ENCODE measurements at places on chromosomes 16 and 17.
A peak's percentile ranks its signal among the peaks of the same experiment; 100 is the strongest.

- DNase-seq: no peak
These were observed 97.0 kb downstream of the CYLD start for GRCh38 chr16:50838885-50839284.

GRCh38 chr16:75229172-75230031 lies 10.6 kb downstream of the CTRB1 start:
- no peak for DNase-seq

DNA sequence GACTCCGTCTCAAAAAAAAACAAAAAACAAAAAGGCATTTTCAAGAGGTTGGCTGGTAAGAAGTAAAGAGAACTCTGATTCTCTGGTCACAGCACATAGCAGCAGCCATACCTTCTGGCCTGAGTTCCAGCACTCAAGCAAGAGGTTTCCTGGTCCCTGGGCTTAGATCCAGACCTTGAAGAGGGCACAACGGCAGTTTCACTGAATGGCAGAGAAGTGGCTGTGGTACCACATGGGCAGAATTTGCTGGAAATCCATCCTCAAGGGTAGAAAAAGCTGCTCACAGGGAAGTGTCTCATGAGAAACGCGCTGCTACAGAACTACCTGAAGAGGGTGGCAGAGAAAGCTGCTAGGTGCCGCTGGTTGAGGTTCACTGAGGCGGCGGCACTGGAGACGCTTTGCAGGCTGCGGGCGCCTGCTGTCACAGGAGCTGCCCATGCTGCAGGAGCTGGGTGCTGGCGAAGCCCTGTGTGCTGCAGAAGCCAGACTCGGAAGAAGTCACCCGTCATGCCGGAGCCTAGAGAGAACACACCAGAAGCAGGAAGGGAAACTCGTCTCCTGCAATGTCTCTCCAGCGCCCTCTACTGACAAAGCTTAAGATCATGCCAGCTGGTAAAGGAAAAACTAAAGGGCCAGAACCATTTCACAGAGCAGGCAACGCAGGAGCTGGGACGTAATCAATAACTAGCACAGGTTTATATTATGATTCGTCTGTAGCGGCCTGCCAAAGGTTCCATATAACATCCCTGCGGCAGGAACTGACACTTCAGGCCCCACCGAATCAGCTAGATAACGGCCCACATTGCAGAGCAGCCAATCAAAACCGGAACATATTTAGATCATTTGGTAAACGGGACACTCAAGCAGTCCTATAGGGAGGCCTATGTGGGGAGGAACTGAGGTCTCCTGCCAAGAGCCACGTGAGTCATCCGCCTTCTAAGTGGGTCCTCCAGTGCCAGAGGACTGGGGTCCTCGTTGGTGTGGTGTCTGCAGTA lies 5.4 kb upstream of the ZNF213 start:
- DNase-seq: peak; percentile 90

GRCh38 chr17:44293509-44294226 lies 14.7 kb upstream of the RUNDC3A start:
- DNase-seq: no peak

DNA sequence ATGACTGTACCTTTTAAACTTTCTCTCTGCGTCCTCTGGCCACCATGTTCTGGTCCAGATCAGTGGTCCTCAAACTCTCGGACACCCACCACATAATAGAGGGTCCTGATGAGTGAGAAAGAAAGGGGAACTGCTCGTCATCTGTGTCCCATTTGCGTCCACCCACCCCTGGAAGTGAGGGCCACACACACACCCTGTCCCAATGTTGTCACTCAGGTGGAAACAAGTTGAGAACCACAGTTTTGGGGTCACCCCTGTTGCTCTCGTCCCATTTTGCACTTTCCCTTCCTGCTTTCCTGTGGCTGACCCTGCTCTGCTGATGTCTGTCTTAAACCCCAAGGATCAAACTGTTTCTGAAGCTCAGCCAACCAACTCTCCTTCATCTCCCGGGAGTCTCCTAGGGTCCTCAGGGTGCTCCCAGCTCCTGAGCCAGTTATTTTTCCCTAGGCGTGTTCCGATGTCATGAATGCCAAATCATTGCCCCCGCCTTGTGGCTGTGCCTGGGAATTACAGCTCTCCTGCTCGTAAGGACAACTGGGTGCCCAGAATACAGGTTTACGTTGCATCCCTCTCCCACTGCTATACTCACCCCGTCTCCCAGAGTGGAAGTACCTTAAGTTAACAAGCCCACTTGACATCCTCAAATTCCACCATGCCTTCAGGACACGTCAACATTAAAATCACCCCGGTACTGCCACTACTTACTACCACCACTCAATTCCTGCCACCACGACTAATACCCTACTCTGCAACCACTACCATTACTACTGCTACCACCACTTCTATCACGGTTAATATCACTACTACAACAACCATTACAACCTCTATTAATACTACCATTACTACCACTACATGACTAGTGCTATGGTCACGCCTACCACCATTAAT lies 26.0 kb upstream of the HNF1B start:
- peak; percentile 62 for DNase-seq

- DNase-seq: no peak
These were observed 11.7 kb upstream of the CD300LD start for GRCh38 chr17:74603746-74604145.

- DNase-seq: peak; percentile 11
These were observed 13.2 kb downstream of the B3GNT9 start for GRCh38 chr16:67137605-67138004.

- no peak for DNase-seq
These were observed 58.2 kb downstream of the CDYL2 start for GRCh38 chr16:80746231-80746630.

- DNase-seq: no peak
These were observed 5.4 kb upstream of the TMEM220 start for GRCh38 chr17:10735251-10735650.

GRCh38 chr17:27805520-27806146 lies 5.3 kb upstream of the NOS2 start:
- peak; percentile 90 for DNase-seq

DNA sequence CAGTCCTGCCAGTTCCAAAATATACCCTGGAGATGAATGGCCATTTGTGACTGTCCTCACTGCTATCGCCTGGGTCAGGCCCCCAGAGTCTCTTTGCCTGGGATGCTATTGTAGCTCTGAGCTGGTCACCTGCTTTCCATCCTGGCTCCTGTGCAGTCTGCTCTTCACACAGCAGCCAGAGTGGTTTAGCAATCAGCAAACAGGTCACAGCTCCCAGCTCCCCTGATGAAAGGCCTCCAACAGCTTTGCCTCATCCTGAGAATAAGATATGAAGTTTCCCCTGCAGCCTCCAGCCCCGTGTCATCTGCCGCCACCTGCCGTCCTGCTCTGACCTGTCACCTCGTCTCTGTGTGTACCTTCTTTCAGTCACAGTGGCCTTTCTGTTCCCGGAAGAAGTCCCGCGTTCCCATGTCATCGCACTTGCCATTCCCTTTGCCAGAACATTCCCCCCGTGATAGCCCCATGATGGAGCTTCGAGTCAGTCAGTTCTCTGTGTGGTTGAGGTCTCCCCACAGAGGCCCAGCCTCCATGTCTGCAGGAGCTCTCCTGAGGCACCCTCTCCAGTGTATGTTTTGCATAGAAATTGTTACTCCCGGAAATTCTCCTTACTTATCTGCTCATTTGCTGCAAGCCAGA lies 281.5 kb downstream of the SNX29 start:
- peak; percentile 67 for DNase-seq

DNA sequence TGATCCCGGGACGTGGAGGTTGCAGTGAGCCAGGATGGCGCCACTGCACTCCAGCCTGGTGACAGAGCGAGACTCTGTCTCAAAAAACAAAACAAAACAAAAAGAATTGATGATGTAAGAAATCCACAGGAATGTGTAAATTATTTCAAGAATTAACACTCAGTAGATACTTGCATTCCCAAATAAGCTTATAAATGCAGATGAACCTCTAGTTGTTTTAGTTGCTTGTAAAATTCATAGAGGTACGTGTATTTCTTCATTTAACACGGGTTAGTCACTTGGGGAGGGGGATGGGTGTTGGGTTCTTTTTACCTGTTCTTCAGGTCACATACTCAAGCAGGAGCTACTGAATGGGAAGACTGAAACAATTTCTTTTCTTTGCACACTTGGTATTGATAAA lies 55.7 kb upstream of the FBXO47 start:
- no peak for DNase-seq

- DNase-seq: no peak
These were observed 10.2 kb upstream of the C17orf78 start for GRCh38 chr17:37365589-37365988.

DNA sequence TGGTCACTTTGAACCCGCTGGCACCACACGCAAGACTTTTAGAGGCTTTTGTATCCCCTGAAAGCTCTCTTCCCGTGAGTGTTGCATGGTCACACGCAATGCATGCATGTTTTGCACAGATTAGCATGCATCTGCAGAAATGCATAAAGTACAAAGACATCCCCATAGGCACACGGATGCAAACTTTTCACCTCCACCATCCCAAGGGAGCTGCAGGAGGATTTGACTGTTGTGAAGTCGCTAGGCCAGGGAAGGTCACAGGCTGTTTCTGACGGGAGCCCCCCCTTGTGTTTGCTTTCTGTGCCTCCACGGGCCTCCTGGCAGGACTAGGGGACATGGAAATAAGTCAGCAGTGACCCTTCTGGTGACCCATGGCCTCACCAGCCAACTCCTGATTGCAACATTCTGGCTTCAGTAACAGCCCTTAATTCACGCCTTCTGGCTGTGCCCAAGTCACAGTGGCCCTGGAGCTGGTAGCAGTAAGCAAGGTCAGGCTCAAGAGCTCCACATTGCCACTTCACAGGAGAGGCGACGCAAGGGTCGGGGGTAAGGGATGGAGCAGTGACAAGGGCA lies 45.1 kb downstream of the SOX9 start:
- no peak for DNase-seq

GRCh38 chr17:40323391-40324381 lies 14.7 kb downstream of the RARA start:
- DNase-seq: no peak

DNA sequence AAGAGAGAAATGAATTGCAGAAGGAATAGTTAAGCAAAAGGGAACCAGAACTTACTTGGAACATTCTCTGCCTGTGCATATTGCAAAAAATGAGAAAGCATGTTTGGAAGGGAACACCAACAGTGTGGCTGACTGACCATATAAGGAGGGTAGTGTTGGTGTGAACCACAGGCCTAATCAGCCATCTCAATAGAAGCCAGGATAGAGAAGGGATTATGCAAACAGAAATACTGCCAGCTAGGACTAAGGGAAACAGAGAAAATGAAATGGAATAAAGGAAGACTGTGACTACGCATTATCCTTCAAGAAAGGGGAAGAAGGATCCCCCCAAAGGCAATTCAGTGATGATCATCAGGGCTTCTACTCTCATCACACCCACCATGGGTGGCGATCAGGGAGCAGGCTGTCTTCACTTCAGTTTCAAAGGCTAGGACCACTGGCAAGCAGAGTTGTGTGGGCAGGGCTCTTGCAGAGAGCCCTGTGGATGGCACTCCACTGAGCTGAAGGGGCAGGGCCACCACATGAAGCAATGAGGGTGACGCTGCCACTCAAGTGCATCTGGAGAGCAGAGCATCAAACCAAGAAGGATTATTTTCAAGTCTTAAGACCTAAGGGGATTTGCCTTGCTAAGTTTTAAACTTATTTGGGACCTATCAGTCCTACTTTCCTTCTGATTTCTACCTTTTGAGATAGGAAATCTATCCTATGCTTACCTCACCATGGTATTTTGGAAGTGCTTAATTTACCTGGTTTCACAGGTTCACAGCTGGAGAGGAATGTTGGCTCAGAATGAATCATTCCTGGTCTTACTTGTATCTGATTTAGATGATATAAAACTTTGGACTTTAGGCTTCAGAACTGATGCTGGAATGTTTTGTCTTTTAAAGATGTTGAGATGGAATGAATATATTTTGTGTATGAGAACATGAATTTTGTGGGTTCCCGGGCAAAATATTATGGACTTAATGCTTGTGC lies 140.5 kb downstream of the SSH2 start:
- DNase-seq: no peak

- peak; percentile 37 for DNase-seq
These were observed 100.8 kb downstream of the ABCC12 start for GRCh38 chr16:48054881-48055601.

DNA sequence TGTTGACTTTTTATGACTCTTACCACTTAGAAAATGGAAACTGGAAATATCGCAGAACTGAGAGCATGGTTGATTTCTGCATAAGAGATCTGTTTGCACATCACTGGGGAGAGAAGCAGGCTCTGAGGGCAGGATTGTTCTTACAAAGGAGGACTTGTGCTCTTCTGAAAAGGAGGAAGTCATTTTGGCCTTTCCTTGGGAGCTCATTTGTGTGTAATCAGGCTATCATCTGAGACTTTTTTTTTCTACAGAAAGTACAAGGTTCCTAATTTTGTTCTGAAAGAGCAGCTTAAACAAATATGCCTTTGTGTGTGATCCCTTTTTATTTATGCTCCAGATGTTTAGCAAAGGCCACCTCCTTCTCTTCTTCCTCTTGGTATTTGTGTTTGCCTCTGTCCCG lies 145.7 kb upstream of the CACNG5 start:
- DNase-seq: peak; percentile 39

GRCh38 chr17:57987581-57988300 lies at the start of gene VEZF1:
VEZF1 (minus strand) TSS chr17:57988254; CDS start chr17:57988111, 143 bp downstream.
- DNase-seq: peak; percentile 98

DNA sequence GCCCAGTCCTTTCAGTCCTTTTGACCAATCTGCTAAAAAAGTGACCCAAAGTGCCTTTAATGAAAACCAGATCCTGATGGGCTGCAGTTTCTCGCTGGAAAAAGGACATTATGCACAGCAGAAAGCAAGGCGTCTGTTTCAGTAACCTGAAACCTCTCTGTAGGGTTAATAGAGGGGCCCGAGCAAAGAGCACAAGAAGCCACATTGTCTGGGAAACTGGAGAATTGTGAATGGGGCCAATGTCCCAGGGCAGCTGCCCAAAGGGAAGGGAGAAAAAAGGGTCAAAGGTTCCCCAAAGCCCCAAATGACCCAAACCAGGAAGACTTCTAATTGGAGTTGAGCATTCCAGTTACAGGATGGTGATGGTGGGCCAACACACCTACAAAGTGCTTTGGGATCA lies 3.0 kb downstream of the OTOA start:
- DNase-seq: peak; percentile 16

DNA sequence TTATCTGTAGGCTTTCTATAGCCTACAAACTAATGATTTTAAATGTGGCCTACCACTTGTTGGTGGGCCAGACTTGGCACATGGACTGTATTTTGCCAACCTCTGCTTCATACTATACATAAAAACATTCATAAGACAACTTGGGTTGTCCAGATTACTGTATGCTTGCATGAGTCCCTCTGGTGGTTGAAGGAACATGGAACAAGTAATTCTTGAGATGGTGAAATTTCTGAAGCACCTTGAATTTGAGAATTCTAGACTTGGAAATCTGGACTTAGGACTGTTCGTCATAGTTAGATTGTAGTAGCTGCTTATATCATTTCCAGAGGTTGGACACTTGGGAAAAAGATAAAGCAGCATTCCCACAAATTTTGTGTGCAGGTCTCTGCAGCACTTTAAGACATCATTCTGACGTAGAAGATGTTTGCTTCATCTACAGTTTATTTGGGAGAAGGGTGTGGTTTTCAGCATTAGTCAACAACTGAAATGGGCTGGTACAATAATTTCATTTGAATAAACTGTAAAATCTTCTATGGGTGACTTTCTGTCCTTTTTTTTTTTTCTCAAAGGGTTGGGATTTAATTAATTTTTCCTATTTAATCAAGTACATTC lies 31.2 kb downstream of the NFATC3 start:
- peak; percentile 9 for DNase-seq

GRCh38 chr16:77951788-77952187 lies 70.6 kb upstream of the CLEC3A start:
- DNase-seq: peak; percentile 44
